ENCODE measurements at places on chromosomes 7 and 10.

- DNase-seq: no peak
Observed at GRCh38 chr7:17719998-17720397, 220.3 kb downstream of the SNX13 start.

- DNase-seq: no peak
Observed at GRCh38 chr7:113986216-113986615, 67.4 kb upstream of the PPP1R3A start.

DNA sequence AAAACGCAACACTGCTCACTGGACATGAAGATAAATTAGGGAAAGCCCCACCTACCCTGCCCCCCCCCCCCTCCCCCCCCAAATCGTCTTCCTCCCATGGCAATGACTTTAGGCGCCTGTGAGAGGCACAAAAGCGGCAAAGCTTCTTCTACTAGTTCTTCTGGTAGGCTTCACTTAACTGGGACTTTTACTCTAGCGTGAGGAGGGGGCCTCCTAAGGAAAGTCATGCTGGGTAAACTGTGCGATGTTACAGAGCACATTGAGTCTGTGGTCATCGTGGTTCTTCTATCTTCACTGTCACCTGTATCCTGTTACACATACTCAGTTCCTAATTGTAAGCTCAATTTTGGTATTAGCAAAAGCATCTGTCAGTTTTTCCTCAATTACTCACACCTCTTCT is 25.1 kb downstream of the HSPB1 start:
- no peak for DNase-seq

DNA sequence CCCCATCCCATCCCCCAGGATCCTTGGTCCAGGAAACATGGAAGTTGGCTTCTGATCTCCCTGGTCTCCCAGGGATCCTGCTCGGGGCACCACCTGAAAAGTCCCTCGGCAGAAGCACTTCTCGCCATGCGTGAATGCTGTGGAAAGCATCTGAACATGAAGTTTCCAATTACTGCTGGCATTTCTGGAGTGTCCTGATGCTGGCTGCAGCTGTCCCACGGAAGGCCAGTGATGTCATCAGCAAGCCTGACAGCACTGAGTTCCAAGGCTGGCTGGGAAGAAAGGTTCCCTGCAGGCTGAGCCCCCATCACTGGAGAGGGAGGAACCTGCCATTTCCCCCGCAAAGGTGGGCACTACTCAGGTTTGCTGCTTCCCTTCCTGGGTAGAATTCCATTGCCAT is 71.4 kb downstream of the KCNMA1 start:
- DNase-seq: no peak

GRCh38 chr7:16260236-16260728 is 161.1 kb downstream of the CRPPA start:
- DNase-seq: no peak
